ENCODE measurements at places on chromosomes 5 and 9.

DNA sequence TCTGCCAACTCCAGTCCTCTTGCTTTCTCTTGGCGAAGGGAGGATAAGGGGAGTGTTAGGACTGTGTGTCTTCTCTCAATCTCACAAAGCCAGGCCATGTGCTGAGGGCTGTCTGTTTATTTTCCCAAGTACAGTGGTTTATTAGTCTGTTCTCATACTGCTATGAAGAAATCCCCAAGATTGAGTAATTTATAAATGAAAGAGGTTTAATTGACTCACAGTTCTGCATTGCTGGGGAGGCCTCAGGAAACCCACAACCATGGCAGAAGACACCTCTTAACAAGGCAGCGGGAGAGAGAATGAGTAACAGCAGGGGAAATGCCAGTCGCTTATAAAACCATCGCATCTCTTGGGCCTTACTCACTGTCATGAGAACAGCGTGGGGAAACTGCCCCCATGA is 36.2 kb upstream of the CKS2 start:
- no peak for DNase-seq

- no peak for DNase-seq
Measured at GRCh38 chr5:116428966-116429365, 145.7 kb downstream of the SEMA6A start.

DNA sequence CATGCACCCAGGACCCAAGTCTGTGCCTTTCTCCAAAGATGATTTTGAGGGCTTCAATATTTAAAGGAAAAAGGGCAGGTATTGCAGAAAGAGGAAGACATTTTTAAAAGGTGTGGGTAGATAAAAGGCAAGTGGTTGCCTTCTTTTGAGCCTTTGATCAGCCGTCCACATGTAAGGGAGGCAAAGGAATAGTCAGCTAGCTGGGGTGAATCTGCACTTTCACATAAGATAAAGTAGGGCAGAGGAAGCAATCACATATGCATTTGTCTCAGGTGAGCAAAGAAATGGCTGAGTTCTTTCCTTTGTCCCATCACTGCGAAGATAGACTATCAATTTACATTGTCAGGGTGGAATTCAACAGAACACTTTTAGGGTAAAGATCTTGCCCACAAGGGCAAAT is 19.9 kb downstream of the MGAT1 start:
- DNase-seq, result no peak

DNA sequence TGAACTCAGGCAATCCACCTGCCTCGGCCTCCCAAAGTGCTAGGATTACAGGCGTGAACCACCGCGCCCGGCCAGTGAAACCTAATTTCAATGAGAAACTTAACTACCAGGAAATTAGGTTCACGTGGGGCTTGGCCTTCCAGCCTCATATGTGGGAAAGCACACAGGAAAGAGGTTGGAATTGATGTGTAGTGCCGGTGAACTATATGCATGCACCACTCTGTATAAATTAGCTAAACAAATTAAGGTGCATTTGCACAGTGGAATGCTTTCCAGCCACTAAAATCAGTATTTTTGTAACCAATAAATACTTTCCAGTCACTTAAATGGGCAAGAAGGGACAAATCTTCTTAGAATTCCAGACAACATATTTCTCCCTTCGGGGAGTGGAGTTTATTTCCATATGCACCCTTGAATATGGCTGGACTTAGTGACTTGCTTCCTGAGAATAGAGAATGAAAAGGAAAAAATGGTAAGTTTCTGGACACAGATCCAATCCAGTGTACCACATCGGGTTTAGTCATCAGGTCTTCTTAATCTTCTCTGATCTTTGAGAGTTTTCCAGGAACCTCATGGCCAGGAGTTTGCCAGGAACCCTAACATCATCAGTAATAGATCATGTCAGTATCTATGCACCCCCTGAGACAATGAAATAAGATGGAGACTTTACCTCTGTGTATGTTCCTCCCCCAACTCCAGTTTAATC is 24.9 kb downstream of the ATOX1 start:
- DNase-seq, result no peak

DNA sequence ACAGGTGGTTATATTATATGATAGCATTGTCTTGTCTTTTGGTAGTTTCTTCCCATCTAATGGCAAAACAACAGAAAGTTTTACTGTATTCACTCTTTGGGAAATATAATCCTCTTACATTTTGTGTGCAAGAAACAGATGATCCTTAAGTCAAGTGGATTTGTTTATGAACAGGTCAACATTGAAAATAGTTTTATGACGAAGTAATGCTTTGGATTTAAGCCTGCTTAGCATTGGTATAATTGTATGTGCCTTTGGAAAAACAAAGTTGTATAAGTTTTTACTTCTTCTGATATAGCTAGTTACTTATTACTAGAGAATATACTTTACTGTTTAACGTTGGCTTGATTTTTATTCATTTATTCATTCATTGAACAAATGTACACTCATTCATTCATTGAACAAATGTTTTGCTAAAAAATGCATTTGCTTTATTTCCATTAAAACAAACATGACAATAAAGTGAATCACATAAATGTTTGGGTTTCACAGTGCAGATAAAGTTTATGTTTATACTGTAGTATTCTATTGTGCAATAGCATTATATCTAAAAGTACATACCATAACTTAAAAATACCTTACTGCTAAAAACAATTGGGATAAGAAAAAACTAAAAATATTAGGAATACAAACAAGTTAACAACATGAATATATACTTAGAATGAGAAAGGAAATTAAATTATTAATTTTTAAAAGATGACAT is 12.3 kb downstream of the SGCD start:
- DNase-seq, result no peak

DNA sequence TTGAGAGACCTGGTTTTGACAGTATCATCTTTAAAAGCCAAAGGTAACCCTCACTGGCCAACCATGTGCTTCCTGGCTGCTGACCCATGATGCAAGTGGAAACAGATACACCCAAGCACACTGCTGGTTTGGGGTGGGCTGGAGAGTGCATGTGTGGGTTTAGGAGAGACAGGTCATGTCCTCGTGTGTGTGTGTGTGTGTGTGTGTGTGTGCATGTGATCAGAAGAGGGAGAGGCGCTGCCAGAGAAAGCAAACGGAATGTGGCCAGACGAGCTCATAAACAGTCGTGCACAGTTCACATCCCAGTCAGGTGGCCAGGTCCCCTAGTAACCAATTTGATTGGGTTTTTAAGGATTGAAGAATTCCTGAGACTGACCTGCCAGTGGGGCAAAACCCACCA is 112.8 kb upstream of the ICE1 start:
- DNase-seq, result no peak

DNA sequence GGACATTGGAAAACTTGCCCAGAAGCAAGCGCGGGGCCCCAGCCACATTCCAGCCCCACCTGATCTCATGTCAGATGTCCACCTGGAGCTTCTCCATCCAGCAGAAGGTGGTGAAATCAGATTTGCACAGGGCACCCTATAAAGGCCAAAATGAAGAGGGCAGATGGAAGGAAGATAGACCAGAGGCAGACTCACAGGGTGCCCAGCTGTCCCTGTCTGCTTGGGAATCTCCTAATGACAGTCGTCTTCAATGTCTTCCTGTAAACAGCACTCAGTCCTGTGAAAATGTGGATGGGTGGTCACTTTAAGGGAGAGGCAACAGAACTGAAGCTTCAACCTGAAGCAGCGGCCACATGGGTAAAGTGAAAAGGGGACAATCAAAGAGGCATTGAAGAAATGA is 607.5 kb downstream of the IRX1 start:
- no peak for DNase-seq

DNA sequence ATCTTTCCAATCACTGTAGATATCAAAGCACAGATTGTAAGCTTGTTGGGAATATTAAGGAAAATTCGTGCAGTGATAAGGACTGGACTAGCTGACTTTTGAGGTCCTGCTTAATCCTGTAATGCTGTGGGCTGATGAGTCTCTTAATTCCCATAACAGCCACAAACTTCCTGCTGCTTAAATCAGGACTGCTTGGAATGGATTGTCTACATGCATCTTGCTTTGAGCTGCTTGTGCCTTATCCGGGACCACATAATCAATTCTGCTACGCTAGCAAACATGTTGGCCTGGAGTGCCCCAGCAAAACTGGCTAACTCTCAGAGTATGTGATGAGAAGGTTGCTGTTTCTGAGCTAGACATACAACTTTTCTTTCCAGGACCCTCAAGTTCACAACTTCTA is 79.6 kb downstream of the SNCAIP start:
- no peak for DNase-seq

DNA sequence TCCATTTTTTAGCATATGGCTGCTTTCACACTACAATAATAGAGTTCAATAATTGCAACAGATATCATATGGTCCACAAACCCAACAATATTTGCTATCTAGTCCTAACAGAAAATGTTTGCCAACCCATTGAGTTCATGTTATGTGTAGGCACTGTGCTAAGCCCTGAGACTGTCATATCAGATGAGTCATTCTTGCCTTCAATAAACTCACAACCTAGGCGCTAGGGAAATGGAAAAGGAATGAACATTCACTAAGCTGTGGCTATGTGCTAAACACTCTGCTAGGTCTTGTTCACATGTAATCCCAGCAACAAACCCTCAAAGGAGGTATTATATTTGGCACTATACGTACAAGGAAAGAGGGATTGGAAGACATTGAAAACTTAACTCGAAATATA is 8.4 kb upstream of the TIMD4 start:
- DNase-seq, result no peak

DNA sequence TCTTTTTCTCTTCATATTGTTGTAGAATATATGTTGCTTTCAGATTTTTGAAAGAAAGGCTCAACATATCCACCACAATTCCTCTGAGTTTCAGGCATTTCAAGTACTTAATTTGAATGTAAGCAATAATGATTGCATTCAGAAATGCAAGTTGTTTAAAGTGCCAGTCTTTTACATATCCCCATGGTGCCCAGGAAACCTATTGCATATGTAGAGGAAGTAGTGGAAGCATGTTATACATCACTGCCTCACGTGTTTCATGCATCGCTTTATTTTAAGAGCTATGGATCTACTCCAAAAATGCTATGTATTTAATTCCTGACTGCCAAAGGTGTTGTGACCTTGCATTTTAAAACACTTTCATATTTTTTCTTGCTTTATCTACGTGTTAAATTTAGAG is 28.1 kb downstream of the CPEB4 start:
- no peak for DNase-seq

DNA sequence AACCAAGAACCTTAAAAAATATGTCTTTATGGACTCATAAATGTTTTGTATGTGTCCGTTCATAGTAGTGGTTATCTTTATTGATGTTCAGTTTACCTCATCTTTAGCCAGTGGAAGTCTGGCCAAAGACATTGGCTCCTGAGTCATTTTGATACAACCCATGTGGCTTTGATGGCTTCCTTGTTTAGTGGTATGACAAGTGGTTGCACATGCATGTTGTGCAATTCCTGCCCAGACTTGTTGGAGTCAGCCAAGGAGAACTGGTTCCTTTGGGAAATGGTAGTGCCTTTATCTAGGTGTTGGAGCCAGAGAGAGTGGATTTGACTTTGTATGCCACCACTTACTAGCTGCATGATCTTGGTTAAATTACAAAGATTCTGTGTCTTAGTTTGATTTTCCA is 94.3 kb downstream of the RPS23 start:
- DNase-seq, result no peak

- no peak for DNase-seq
Measured at GRCh38 chr9:114652776-114653555, 4.6 kb downstream of the TEX53 start.

- DNase-seq, result no peak
Measured at GRCh38 chr9:73093740-73094379, 57.8 kb upstream of the ANXA1 start.

DNA sequence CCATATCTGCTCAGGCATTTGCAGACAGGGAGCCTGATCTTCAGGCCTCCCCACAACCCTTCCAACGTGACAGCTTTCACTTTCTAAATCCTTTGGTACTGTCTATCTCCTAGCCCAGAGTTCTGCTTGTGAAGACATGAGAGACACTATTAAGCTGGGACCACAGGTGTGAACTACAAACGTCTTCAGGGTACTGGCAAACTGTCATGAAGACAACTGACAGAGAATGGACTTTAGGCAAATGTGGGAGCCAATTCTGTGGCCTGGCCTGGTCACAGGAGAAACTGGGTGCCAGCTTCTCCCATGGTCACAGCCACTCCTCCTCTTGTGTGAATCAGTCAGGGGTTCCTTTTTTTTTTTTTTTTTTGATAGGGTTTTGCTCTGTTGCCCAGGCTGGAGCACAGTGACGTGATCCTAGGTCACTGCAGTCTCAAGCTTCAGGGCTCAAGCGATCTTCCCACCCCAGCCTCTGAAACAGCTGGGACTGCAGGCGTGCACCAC is 10.4 kb downstream of the TRIM14 start:
- DNase-seq, result no peak

DNA sequence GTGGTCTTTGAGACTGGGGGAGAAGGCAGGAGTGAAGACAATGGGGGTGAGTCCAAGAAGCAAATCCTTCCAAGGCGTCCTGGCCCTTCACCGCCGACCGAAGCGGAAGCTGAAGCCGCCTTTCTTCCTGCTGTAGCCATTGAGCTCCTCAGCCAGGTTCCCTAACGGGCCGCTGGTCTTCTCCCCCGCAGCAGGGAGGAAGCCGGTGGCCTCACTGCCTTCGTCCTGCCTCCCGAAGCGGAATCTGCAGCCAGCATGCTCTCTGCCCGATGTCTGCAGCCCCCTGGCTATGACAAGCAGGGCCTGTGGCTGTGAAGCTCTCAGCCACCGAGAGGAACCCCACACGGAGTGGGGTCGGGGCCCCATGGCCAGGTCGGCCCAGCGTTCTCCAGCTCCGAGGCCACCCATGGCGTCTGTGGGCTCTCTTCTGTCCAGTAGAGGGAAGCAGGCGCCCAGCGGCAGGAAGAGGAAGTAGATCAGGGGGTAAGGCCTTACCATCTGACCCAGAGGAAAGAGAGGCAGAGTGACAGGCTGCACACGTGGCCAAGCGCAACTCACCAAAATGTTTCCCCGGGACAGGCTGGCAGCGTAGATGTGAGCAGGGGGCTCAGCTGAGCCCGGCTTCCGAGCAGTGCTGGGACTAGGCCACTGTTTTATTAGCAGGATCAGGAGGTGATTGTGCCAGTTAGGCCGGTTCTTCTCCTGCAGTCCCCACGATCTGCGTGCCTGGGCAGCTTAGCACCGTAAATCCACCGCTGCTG is 3.1 kb downstream of the QRFP start:
- no peak for DNase-seq

DNA sequence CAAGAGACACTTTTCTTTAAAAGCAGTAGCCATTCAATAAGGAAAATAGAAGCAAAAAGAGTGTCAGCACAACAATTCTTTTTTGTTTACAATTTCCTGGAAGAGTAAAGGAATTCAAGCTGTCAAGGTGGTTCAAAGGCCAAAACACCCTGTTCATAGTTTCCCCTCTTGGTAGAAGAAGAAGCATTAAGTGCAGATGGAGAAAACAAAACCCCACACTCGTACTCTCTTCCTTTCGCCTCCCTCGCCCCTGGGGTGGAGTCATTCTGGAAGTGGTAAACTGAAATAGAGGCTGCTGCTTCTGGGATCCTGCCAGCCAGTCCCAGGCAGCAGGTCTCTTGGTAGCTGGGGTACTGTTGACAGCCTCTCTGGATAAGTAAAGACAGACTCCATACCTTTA is 105.0 kb downstream of the ANKRD55 start:
- no peak for DNase-seq

DNA sequence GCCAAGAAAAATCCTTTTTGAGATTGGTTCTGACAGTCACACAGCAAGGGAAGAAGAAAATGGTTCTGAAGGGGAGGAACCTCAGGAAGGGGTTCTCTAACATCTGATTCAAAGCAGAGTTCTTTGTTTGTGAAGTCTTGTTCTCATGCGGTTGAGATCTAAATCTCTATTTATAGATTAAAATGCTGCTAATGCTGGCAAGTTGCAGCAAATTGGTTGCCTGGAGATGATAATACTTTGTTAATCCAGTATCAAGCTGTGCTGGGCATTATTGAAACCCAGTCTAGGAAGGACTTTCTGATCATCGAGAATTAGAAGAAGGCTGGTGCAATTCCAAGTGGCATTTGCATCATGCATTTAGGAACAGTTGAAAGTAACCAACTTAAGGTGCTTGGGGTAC is 34.0 kb upstream of the SLC28A3 start:
- no peak for DNase-seq
